ENCODE measurements at places on chromosomes 6 and 20.

- DNase-seq = no peak
Measured at GRCh38 chr6:110699780-110700179, 115.5 kb downstream of the CDK19 start.

GRCh38 chr6:156613996-156614395 lies 163.2 kb upstream of the ARID1B start:
- DNase-seq = no peak

DNA sequence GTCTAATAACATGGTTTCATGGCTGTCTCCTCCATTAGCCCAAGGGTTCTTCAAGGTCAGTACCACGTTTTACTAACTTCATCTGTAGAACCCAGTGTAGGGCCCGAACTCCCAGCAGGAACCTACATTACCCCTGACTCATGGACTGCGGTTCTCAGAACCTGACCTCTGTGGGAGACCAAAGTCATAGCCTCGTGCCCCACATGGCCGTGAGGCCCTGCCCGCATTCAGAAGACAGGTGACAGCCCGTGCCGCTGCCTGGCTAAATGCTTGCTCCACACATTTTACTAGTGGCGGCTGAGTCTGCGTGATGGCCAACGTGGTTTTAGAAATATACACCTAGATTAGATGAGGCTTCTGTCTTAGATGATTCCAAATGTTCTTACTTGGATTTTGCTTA lies 94.9 kb downstream of the CDH4 start:
- no peak for DNase-seq

- no peak for DNase-seq
Measured at GRCh38 chr6:161922631-161923119, 648.8 kb upstream of the AGPAT4 start.
